NCI-H187 treated with DMSO at 0.1 percent for 48 hours (cell line): ENCODE measurements at places on chromosomes 2 and 18.

DNA sequence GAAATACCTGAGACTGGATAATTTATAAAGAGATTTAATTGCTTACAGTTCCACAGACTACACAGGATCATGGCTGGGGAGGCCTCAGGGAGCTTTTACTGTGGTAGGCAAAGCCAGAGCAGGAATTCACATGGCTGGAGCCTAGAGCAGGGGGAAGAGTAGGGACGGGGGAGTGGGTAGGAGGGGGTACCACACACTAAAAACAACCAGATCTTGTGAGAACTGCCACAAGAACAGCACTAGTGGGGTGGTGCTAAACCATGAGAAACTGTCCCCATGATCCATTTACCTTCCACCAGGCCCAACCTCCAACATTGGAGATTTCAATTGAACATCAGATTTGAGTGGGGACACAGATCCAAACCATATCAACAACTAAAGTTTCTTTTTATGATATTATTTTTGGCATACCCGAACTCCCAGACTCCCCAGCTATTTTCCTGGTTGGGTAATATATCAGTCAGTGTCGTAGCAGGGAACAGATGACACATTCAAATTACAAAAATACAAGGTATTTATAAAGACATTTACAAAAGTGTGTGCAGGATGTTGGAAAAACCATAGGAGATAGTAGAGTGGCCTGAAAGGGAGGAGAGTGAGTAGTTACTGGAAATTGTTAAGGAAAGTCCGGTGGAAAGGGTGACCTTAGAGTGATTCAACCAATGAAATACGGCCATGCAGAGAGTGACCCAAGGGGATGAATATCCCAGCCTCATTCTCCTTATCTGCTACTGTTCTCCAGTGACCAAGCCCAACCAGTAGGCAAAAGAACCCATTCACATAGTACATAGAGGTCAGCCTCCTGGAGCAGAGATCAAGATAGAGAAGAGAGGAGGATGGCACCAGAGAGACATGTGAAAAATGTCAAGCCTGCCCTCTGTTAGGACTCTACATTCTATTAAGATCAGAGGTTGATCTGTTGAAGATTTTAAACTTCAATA lies 8.8 kb downstream of the RPL37A start:
- DNase-seq, result no peak

GRCh38 chr18:59983506-59983905 lies 83.7 kb downstream of the PMAIP1 start:
- DNase-seq, result no peak

DNA sequence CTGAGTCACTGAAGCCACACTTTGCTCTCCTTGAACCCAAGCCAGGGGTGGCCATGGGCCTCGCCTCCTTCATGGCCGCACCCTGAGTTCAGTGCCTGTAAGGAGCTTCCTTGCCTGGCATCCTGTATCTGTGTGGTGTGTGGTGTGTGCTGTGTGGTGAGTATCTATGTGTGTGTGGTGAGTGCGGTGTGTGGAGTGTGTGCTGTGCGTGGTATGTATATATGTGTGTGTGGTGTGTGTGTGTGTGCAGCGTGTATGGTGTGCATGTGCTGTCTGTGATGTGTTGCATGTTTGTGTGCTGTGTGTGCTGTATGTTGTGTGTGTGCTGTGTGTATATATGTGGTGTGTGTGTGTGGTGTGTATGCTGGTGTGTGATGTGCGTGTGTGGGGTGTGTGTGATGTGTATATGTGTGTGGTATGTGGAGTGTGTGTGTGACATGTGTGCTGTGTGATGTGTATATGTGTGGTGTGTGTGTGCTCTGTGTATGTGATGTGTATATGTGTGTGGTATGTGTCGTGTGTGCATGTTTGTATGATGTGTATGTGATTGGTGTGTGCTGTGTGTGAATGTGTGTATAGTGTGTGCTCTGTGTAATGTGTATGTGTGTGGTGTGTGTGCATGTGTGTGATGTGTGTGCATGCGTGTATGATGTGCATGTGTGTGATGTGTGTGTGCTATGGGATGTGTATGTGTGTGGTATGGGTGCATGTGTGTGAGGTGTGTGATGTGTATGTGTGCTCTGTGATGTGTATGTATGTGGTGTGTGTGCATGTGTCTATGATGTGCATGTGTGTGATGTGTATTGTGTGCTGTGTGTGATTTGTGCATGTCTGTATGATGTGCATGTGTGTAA lies 22.6 kb downstream of the PRELID3A start:
- DNase-seq, result no peak

DNA sequence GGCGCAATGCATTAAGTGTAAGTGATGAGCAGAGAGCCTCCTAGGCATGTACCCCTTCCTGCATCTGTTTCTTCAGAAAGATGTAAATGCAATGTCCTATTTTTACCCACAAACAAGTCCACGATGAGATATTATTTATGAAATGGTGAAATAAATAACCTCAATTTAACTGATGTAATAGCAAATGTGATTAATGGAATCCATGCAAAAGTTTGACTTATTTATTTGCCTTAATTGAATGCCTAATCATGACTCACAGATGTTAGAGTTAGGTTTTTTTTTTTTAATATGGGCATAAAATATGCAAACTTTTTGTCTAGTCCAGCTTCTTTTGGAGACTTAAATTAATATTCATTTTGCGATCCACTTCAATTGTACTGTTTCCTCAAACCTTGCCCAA lies 67.7 kb upstream of the ITGA4 start:
- no peak for DNase-seq

DNA sequence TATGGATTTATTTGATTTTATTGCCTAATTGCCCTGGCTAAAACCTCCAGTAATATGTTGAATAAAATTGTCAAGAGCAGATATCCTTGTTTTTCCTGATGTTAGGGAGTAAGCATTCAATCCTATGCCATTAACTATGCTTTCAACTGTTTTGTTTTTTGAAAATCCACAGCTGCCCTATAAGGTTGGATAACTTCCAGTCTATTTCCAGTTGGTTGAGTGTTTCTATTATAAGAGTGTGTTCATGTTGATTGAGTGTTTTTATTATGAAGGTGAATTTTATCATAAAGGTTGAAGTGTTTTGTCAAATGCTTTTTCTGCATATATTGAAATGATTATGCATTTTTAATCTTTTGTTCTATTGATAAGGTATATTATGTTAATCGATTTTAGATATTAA lies 149.9 kb upstream of the SCN7A start:
- no peak for DNase-seq

DNA sequence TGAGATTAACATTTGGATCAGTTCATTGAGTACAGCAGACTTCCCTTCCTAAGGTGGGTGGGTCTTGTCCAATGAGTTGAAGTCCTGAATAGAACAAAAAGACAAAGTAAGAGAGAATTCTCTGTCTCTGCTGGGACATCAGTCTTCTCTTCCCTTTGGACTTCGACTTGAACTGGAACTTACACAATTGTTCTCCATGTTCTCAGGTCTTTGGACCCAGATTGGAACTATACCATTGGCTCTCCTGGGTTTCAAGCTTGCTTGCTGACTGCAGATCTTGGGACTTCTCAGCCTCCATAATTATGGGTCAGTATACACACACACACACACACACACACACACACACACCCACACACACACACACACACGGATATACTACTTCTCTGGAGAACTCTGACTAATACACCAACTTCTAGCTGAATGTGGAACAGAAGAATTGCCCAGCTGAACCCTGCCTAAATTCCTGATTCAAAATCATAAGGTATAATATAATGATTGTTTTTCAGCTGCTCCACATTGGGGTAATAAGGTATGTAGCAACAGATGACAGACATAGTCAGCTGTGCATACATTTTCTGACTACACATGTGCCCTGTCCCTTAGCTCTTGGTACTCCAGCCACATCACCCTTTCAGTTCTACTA lies 214.0 kb downstream of the TGIF1 start:
- DNase-seq, result no peak

GRCh38 chr2:18435426-18436037 lies 124.9 kb downstream of the RDH14 start:
- no peak for DNase-seq

DNA sequence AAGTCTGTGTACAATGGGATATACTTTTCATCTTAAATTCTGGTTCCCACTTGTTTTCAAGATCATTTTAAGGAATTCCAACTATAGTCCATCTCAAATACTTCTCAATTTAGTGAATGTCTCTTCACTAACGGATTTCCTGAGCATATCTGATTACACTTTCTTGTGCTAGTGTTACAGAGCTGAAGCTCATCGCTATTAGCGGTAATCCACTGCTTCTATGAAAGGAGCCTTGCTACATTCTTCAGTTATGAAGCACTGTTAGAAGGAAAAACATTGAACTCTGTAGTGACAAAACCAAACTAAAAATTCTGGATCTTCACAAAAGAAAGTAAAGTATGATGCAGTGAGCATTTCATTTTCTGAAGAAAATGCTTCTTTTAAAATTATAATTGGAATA lies 72.0 kb downstream of the AGPS start:
- no peak for DNase-seq

GRCh38 chr2:1256632-1257324 lies 156.5 kb upstream of the TPO start:
- DNase-seq, result no peak

DNA sequence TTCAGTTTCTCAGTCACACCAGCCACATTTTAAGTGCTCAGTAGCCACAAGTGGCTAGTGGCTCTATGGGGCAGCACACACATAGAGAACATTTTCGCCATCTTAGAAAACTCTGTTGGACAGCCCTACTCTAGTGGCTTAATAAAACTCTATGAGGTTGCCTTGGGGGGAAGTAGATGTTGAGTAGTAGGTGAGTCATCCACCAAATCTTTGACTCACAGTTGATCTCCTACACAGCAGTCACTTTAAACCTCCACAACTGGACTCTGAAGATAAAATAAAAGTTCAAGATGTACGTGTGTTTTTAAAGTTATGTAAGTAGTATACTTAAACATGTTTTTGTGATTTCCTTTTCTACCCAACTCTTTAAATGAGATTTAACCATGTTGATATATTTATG lies 379.0 kb downstream of the SETBP1 start:
- DNase-seq, result no peak

- no peak for DNase-seq
Measured at GRCh38 chr2:128464456-128464855, 145.8 kb upstream of the HS6ST1 start.

GRCh38 chr2:237282568-237283128 lies 131.3 kb downstream of the COL6A3 start:
- no peak for DNase-seq

GRCh38 chr2:151071382-151071781 lies 190.3 kb downstream of the RBM43 start:
- DNase-seq, result no peak

GRCh38 chr2:109320195-109320922 lies 191.4 kb downstream of the SH3RF3 start:
- no peak for DNase-seq

GRCh38 chr18:40124107-40124506 lies 1830.9 kb upstream of the PIK3C3 start:
- no peak for DNase-seq

GRCh38 chr2:161250864-161251436 lies 57.3 kb upstream of the PSMD14 start:
- no peak for DNase-seq

GRCh38 chr2:72150861-72151356 lies 3.2 kb upstream of the CYP26B1 start:
- no peak for DNase-seq

- no peak for DNase-seq
Measured at GRCh38 chr18:43800584-43800983, 523.3 kb upstream of the SYT4 start.

- no peak for DNase-seq
Measured at GRCh38 chr2:139078376-139078775, 298.2 kb upstream of the NXPH2 start.

- DNase-seq, result peak; percentile 34
Measured at GRCh38 chr2:202064171-202064880, 8.7 kb upstream of the KIAA2012 start.

DNA sequence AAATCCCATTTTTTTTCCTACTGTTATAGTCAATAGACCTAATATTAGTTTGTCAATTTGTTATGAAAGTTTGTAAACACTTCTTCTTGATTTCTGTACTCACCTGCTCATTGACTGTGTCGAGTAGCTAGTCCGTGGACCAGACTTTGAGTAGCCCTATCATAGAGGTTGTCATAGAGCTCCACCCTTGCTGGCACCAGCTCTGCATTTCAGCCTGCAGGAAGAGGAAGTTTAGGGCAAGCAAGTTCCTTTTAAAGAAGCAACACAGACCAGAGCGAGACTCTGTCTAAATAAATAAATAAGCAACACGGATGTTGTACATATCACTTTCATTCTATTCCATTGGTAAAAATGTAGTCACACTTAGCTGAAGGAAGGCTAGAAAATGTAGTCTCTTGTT lies 74.0 kb downstream of the MCFD2 start:
- no peak for DNase-seq

DNA sequence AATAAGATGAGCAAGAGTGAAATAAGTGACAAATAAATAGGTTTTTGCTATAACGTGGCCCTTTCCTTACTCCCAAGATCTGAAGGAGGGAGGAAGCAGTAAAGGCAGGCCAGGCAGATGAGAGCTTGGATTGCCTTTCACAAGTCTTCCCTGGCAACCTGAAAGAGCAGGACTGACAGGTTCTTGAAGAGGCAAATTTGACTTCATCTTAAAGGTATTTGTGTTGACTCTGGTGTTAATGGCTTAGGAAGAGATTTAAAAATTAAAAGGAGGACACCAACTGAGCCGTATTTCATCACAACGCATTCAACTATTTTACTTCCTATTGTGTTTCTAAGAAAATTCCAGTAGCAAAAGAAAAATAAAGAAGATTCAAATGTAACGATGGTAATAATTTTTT lies 3.2 kb downstream of the STRN start:
- no peak for DNase-seq

DNA sequence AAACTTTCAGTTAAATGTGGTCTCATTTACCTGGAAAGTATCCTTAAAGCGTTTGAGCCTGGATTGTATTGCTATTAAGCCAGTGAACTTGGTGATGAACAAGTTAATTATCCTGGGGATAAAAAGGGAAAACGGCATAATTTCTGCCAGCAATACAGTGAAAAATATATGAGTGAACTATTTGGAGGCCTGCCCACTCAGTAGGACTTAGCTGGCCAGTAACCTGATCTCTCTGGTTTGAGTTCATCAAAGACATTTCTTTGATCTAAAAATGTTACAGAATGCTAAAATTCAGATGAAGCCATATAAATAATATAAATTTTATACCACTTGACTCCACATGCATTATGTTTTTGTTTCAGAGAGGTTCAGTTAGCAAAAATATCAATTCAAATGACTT lies 241.1 kb upstream of the VWC2L start:
- no peak for DNase-seq

GRCh38 chr2:48144777-48145176 lies 238.5 kb upstream of the FBXO11 start:
- no peak for DNase-seq

DNA sequence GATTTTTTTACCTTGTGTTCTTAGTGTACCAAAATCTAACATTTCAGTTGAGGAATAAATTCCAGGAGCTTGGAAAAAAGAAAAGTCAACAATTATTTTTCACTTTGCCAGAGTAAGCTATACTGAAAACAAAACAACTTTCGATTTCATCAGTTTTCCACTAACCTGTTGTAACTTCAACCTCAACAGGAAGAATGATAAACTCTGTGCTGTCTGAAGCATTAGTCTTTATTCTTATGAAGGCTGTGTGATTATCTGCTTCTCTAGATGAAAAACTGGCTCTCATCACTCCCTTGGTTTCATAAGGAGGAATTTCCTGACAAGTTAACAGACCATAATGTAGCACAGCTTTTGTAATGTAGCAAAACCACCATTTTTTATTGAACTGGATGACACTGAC lies 121.2 kb downstream of the ZAP70 start:
- no peak for DNase-seq

- no peak for DNase-seq
Measured at GRCh38 chr2:185955050-185955449, 216.4 kb downstream of the FSIP2 start.

GRCh38 chr18:47915229-47915628 lies 15.2 kb downstream of the SMAD2 start:
- DNase-seq, result no peak
